SK-N-SH (cell line): ENCODE measurements at places on chromosomes 1 and 21.

GRCh38 chr1:10767282-10767681 lies 29.2 kb downstream of the CASZ1 start:
- no peaks in the 10 kb centered on the region for H3K36me3 ChIP-seq
- H3K4me3 ChIP-seq = no peak overlapping the region
- H3K27ac ChIP-seq = no peak overlapping the region
- H3K4me1 ChIP-seq = no peaks in the 10 kb centered on the region

GRCh38 chr1:170669586-170670530 lies 5.9 kb downstream of the PRRX1 start:
- no peaks in the 10 kb centered on the region for H3K27me3 ChIP-seq
- peak overlapping the region; percentile 66 for H3K4me3 ChIP-seq
- H3K4me1 ChIP-seq = peaks cover 6% of the 10 kb centered on the region

DNA sequence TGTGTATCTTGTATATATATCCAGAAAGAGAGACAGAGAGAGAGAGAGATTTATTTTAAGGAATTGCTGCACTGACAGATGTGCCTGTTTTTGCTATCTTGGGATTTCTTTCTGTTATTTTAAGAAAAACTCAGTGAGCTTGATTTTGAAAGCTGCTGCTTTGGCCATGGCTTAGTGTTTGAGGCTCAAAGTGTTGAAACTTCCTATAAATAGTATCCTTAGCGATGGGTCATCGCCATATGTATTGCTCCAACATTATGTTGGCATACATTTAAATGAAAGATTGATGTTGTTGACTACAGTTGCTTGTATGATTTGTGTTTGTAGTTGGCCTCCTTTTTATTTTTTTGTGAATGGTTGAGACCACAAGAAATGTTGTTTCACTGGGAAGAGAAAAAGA lies 29.0 kb upstream of the NTPCR start:
- H3K4me1 ChIP-seq = no peaks in the 10 kb centered on the region
- no peaks in the 10 kb centered on the region for H3K36me3 ChIP-seq
- H3K27me3 ChIP-seq = no peaks in the 10 kb centered on the region
- no peak for DNase-seq
- no peak overlapping the region for H3K27ac ChIP-seq

DNA sequence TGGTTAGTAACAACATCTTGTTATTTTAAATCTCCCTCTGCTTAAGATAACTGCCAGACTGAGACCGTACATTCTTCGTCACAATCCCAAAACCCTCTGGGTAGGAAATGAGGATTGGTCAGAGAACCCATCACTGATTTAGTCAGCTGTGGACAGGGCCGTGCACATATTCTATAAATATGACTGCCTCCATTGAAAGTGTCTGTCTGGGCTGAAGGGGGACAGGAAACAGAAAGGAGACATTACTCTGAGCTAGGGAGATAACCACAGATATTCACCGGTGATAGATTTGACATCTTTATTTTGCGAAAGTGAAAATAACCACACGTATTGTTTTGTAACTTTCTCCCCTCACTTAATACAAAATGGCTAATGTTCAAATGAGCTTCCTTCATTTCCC lies 36.9 kb upstream of the ST6GALNAC5 start:
- H3K4me3 ChIP-seq = peak overlapping the region; percentile 17; the same call in 1 of the 2 replicates
- H3K36me3 ChIP-seq = no peaks in the 10 kb centered on the region

DNA sequence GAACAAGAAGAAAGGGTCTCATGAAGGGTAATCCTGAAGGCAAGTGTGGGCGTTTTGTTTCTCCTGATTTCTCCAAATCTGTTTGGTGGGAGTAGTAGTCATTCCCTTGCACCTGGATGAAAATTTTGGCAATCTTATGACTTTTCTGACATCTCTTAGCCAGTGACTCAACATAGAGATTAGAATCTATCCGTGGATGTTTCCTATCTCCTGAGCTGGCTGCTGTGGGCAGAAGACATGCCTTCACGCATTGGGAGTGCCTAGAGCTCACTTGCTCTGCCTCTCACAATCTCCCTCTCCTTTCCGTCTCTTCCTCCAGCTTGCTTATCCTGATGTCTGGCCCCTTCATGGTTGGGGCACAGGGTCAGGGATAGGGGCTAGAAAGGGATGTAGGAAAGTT lies 174.2 kb upstream of the NFIA start:
- no peaks in the 10 kb centered on the region for H3K36me3 ChIP-seq
- H3K27ac ChIP-seq = no peak overlapping the region
- H3K27me3 ChIP-seq = no peaks in the 10 kb centered on the region
- peaks cover 16% of the 10 kb centered on the region; the same call in 1 of the 2 replicates for H3K4me1 ChIP-seq
- no peak for DNase-seq
